ENCODE measurements at places on chromosomes 5 and 9.
A peak's percentile ranks its signal among the peaks of the same experiment; 100 is the strongest.

DNA sequence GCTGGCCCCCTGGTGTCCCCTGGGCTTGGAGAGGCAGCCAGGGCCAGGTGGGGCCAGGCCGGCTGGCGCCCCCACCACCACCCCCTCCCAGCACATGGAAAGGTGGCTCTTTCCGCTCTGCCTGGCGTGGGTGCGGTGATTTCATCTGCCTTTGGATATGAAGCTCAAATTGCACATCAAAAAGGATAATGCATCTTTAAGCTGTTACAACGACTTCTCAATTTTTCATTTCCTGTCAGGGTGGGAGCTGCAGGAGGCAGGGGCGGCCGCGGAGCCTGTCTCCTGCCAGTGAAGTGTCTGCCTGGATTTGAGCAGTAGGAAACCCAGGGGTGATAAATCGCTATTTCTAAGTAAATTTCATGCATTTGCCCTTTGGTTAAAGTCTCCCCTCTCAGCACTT is 169.2 kb upstream of the MVB12B start:
- no peak for DNase-seq

DNA sequence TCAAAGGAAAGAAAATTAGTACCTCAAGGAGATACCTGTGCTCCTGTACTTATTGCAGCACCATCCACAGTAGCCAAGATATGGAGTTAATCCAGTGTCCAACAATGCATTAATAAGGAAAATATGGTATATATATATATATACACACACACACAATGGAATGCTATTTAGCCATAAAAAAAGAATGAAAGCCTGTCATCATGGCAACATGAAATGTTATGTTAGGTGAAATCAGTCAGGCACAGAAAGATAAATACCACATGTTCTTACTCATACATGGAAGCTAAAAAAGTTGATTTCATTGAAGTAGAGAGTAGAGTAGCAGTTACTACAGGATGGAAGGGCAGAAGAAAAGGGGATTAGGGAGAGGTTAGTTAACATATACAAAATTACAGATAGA is 601.5 kb downstream of the ANXA1 start:
- DNase-seq = no peak

DNA sequence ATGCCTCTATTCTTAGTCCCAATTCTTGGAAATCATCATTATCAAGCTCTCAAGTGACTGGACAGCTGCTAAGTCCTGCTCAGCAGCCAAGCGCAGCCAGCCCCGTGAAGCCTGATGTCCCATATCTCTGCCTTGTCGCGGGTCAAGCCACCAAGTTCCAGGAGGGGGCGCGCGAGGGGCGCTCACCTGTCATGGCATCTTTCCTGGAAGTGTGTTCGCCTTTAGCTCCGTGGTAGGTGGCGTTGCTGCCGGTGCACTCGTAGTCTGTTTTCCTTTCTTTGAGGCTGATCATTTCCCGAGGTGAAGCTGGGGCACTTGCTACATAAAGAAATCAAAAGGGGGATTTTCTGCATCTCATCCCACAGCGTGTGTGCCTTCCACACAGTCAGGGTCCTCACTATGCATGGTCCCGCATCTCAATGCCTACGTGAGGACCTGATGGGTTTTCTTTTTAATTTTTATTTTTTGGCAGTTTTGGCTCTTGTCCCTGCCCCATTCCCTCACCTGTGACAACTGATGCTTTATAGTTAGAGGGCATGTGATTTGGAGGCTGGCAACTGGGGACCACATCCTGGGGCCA is 227.0 kb upstream of the DAP start:
- DNase-seq = peak; percentile 69

- DNase-seq = no peak
Observed at GRCh38 chr5:606526-607399, 5.4 kb upstream of the CEP72 start.

- no peak for DNase-seq
Observed at GRCh38 chr5:173287086-173287485, 41.1 kb downstream of the STC2 start.

- no peak for DNase-seq
Observed at GRCh38 chr5:94900006-94900505, 281.6 kb downstream of the SLF1 start.

- no peak for DNase-seq
Observed at GRCh38 chr5:96120120-96120519, 158.5 kb upstream of the ELL2 start.

GRCh38 chr9:110640736-110641135 is 27.9 kb upstream of the MUSK start:
- DNase-seq = no peak

DNA sequence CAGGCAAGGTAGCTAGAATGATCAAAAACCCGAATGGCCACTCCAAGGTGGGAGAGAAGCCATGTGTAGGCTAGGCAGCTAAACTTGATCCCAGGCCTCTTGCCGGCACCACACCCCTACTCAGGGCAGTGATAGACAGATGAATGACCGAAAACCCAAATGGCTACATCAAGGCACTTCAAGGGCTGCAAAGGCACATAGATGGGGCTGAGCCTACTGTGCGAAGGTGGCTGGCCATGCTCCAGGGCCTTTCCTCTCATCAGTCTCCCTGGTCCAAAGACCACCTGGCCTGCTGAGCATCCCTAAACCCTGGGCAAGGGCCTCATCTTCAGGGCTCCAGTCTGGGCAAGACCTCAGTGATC is 3.7 kb upstream of the TIFAB start:
- DNase-seq = no peak
